A549 (cell line): ENCODE measurements at places on chromosomes 1 and 21.

- DNase-seq: peak; percentile 87
Observed at GRCh38 chr1:183281553-183282091, 95.6 kb downstream of the LAMC2 start.

- DNase-seq: no peak
Observed at GRCh38 chr1:11519629-11520031, 40.7 kb downstream of the DISP3 start.

DNA sequence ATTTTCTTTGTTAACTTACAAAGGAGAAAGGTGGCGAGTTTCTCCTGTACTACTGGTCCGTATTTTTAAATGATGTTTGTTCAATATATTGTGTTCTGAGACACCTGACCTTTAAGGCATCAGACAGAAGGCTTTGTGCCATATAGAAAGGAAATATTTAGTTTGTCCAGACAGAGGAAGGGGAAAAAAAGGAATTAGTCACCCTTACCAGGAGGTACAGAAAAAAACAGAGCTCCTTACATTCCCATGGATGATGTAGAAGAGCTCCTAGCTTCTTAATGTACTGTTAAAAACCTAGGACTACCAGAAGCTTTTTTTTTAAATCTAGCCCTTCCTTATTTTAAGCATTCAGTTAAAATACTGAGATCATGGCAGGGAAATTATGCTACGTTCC is 12.4 kb upstream of the PODN start:
- no peak for DNase-seq

- no peak for DNase-seq
Observed at GRCh38 chr1:230210981-230211336, 143.9 kb downstream of the GALNT2 start.

- DNase-seq: no peak
Observed at GRCh38 chr1:24266998-24267397, 52.2 kb upstream of the GRHL3 start.

DNA sequence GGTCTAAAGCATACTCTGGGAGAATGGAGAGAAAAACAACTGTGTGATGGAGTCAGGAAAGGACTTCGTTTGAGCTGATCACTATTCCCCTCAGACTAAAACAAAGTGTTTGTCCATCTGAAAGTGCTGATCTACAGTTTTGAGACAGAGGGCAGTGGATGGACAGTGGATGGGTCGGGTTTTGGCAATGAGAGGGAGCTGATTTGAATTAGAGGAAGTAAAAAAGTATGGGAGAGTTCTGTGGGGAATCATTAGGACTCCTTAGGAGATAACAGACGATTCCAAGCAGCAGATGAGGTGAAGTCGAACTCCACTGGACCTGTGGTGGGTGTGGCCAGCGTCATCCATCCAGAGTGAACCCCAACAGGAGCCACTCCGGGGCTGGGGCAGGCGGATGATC is 62.3 kb downstream of the PTGS2 start:
- DNase-seq: peak; percentile 56

DNA sequence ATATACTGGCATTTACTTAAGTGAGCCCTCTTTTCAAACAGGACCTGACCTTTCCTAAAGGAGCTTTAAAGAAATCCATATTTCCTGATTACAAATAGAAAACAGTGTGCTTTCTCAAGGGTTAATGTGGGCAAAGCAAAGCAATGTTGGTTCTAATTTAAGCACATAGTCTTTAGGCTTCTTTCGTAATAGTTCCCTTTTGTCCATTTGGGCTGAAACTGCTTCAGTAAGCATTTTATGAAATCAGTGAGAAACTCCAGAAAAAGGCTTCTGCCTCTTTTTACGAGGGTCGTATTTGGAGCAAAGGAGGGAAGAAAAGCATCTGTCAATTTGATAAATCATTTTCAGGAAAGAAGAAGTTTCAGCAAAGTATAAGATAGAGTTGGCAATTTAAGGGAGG is 331.2 kb downstream of the KIF26B start:
- DNase-seq: no peak

- no peak for DNase-seq
Observed at GRCh38 chr1:33390542-33390941, 40.4 kb downstream of the PHC2 start.

GRCh38 chr1:18739897-18740296 is 109.3 kb downstream of the PAX7 start:
- no peak for DNase-seq

GRCh38 chr1:156627313-156627880 is 8.2 kb downstream of the HAPLN2 start:
- peak; percentile 68 for DNase-seq

GRCh38 chr1:227895828-227896685 is 51.7 kb downstream of the WNT9A start:
- no peak for DNase-seq

DNA sequence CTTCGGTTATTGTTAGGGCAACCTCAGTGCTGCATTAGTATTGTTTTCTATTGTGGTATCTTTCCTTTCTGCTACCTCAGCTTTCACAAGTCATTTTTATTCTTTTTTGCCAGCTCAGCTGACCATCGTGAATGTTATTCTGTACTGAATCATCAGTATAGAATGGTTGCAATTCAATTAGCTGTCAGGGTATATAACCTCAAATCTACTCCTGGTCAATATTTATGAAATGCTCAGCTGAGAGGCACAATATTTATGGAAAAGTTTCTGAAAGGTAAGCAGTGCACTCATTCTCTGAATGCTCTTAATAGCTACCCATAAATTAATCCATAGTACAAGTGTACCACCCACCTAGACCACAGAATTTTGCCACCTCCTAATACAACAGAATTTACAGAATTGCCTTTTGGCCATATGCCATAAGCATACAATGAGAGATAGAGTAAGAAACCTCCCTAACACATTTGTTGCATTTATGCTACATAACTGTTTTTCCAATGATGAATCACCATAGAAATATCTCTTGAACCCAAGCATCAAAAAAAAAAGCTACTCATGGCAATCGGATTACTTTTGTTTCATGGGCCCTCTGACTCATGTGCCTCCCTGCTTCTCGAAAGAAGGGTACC is 732.6 kb upstream of the CHRM3 start:
- no peak for DNase-seq

DNA sequence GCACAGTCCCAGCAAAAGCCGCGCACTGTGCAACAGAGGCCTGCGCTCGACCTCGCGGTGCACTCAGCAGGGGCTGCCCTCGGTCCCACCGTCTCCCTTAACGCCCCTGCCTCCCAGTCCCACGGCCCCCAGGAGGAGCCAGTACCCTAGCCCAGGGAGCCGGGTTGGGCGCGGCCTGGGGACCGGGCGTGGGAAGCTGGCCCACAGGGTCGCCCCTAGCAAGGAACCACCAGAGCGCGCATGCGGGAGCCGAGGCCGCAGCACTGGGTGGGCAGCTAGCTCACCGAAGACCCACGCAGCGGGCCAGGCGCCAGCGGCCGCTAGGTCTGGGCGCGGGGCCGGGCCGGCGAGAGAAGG is 21.6 kb upstream of the ZNF678 start:
- no peak for DNase-seq

DNA sequence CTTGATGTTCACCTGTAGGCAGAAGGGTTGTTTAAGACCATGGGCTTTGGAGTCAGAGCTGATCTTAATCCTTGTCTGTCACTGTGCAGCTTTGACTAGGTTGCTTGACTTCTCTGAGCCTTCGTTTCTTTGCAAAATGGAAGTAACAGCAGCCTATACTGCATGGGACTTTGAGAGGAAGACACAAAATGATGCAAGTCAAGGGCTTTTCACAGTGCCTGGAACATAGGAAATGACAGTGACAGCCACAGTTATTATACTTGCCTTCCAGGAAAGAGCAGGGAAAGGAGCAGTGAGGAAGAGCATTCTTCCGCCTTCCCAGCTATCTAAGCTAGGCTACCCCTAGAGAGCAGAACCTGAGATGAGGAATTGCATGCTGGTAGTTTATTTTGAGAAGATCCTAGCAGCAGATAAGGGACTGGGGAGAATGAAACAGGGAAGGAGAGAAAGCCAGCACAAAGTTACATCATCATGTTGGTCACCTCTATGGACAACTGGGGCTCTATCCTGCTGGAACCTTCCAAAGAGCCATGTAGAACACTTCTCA is 3.1 kb downstream of the CSF3R start:
- DNase-seq: no peak

DNA sequence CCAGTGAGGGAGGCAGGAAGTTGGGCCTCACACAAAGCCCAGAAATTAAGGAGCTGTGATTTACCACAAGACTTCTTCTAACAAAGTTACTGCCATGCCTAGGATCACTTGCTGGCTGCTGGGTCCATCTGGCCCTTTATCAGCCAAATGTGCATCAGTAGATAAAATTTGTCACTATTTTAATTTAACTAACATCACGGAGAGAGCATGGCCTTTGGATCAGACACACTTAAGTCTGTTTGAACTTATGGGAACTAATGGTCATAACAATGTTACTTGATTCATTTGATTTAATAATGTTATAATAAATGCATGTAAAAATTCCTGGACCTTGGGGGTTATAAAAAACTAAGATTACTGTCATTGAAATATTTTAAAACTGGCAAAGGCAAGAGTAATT is 67.2 kb upstream of the CCDC190 start:
- no peak for DNase-seq

- DNase-seq: no peak
Observed at GRCh38 chr21:26806801-26807295, 38.4 kb downstream of the ADAMTS1 start.

DNA sequence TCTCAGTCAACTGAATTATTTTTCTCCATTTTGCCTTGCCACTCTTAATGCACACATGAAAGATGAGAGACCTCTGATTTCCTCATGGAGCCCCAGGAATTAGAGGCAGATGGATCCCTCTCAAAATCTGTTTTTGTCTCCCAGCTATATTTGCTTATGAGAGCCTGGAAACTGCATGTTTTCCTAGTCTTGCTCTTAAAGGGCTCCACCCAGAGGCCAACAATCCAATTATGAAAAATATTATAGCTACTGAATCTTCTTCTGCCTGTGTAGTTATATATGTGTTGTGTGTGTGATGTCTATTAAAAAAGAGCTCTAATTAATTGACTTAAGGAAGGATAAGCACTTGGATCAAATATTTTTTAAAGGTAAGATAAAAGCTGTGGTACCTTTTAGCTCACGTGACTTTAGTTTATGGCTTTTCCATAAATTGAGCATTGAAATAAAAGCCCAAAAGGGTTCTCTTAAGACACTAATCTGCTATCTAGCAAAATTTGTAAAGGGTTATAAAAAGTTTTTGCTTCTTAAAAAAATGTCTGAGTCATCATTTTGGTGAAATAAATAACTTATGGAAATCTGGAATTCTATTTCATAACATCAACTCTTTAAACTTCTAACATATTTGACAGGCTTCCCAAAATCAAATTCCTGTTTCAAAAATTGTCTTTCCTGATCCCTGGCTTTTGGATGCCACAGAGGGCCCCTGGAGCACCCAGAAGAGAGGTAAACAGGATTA is 31.2 kb upstream of the TSPEAR start:
- DNase-seq: peak; percentile 33

- no peak for DNase-seq
Observed at GRCh38 chr1:25985171-25985570, 12.7 kb downstream of the PAFAH2 start.
